GM23248 (cell line): ENCODE measurements at places on chromosomes 16 and 17.
A peak's percentile ranks its signal among the peaks of the same experiment; 100 is the strongest.

DNA sequence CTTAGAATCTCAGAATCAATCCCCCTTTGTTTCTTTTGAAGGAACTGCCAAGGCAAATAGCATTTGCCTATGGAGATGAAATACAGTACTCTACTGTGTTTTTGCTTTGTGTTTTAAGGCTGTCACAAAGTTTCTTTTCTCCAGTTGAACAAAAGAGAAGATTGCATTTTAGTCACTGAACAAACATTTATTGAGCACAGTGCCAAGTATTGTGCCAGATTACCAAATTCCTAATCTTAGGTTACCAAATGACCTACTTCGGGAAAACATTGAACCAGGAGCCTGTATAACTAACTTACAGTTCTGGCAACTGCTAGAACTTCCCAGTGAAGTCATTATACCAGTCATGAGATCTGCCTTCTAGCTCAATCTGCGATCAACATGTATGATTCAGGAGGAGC is 3.0 kb upstream of the UBB start:
- DNase-seq: peak; percentile 91

DNA sequence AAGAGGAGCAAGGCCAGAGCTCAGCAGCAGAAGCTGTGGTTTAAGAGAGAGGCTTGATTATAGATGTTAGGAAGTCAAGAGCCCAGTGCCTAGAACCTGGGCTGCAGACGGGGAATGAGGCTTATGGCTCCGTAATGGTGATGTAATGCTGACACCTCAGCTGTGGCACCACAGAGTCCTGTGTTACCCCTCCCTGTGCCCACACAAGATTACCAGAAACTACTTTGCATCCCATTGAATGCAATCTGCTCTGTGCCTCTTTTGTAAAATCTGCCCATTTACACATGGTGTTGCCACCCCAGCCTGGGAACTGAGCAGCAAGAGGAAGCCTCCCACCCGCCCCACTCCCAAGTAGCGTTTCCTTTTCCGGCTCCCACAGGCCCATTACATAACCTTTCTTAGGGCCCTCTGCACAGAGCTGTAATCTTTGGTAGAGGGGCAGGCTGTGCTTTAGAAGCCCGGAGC is 57.0 kb downstream of the PITPNC1 start:
- DNase-seq: peak; percentile 23

DNA sequence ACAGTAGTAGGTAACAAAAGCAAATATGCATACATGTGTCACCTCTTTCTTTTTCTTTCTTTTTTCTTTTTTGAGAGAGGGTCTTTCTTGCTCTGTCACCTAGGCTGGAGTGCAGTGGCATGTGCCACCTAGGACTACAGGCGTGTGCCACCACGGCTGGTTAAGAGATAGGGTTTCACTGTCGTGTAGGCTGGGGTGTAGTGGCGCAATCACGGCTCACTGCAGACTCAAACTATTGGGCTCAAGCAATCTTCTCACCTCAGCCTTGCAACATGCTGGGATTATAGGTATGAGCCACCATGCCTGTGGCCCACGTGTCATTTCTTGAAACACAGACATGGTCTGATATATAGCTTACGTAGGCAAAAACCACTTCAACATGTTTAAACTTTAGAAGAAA is 397.7 kb upstream of the PMFBP1 start:
- DNase-seq: no peak

DNA sequence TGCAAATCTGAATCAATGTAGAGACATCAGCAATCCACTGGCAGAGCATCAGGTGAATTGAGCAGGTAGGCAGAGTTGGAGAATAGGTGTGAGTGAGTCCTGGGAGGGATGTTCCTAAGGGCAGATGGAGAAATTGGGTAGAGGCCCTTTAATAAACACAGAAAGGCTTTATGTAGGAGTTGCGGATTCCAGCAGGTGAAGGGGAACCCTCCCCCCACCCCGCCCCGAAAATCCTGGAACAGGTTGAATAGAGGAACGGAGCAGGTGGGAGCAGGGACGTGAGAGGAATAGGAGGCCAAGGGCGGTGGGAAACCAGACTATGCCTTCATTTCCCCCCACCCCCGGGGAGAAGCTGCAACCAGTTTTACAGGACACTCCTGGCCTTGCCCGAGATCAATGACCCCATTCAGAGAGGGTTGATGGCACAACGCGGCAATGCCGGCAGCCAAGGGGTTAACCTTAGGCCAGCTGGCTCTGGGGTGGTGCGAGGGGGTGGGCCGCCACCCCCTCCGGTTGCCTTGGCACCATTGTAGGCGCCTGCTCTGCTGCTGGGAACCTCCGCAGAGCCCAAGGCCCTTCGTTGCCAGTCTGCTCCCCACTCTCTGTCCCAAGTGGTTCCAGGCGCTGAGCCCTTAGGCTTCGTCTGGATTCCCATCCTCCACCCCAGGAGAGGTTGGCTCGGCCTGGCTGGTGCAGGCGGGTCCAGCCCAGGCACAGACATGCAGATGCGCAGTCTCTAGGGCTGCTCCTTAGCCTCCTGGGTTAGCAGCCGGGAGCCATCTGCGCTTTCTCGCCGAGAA is 814 bp upstream of the RUNDC3A start:
- DNase-seq: peak; percentile 73

- peak; percentile 76 for DNase-seq
These were observed 31.3 kb downstream of the METRNL start for GRCh38 chr17:83110735-83111134.

DNA sequence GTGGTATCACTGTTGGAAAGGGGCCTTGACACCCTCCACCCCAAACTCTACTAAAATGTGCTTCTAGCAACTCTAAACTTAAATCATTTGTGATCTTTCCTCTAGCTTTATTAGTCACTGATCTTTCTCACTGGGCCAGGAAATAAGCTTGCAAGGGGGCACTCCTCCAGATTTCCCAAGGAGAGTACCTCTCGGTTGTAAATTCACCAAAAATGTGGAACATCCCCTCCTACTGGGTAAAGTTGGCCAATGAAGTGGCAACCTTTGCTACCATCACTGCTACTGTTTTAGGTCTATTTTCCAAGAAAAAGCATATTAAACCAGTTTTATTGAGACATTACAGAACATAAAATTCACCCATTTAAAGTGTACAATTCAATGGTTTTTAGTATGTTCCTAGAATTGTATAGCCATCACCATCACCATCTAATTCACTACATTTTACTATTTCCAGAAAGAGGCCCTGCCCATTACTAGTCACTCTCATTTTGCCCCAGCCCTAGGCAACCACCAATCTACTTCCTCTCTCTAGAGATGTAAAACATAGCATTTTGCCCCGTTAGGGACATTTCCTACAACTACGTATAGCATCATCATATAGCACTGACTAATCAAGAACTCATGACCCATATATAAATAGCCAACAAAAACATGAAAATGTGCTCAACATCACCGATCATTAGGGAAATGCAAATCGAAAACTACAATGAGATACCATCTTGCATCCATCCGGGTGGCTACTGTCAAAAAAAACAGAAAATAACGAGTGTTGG is 44.6 kb upstream of the ADCY9 start:
- DNase-seq: peak; percentile 59
